HT-29 (cell line): ENCODE measurements at places on chromosomes 1 and 21. TPM values are rescaled to one million over a fixed set of nuclear protein-coding genes. Genes with fewer than 3 reads are reported as not detected.

- DNase-seq: no peak
Measured at GRCh38 chr1:213519098-213519497, 468.1 kb downstream of the RPS6KC1 start.

DNA sequence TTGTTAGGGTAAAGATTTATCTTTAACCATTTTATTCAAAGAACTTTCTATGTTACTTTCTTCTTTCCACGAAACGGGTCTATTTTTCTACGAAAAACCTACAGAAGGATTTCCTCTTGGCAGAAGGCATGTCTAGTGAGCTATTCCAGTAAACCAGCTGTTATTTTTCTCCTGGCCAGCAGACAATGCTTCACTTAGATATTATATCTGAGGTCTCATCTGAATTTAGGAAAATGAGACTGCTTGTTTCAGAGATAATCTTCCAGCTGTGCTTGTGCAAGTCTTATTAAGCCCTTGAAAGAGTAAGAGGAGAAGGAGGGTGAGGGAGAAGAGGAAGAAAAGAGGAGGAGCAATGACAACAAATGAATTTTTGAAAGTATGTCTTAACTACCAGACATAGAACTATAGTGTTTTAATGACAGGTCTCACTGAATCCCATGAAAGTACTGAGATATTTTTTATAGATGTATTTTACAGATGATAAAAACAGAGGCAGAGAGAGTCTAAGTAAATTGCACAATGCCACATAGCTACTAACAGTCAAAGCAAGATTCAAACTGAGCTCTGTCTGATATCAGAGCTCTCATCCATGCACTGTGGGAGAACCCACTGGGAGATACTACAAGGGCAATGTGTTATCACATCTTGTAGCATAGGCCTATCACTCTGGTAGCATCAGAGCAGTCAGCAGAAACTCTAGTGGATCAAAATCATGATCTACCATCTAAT is 54.6 kb upstream of the SAMSN1 start:
- DNase-seq: no peak

- no peak for DNase-seq
Measured at GRCh38 chr1:55741516-55741915, 526.4 kb upstream of the USP24 start.

DNA sequence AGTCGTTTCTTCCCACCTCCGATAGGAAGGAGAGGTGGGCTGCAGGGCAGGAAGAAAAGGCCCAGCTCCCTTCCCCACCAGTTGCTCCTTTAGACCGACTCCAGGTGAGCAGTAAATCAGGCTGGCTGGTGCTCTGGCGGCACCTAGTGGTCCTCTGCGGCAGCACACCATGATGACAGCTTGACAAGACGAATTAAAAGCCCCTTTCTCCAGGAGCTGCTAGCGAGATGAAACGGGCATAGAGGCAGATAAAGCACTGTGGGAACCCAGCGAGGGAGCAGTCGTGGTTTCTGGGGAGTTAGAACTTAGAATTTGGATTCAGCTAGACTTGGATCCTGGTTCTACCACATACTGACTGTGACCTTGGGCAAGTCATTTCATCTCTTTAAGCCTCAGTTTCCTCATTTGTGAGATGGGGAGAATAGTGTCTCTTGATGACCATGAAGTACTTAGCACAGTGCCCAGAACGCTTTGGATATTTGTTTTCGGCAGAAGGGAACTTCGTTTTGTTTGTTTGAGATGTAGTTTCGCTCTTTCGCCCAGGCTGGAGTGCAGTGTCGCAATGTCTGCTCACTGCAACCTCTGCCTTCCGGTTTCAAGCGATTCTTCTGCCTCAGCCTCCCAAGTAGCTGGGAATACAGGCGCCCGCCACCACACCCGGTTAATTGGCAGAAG is 21.8 kb upstream of the COL9A2 start:
- peak; percentile 94 for DNase-seq

- DNase-seq: no peak
Measured at GRCh38 chr1:51956528-51957509, 33.7 kb downstream of the RAB3B start.

- DNase-seq: no peak
Measured at GRCh38 chr1:42735056-42735455, 5.0 kb downstream of the CLDN19 start.

- DNase-seq: no peak
Measured at GRCh38 chr1:117605164-117605773, 579 bp upstream of the TENT5C start.

DNA sequence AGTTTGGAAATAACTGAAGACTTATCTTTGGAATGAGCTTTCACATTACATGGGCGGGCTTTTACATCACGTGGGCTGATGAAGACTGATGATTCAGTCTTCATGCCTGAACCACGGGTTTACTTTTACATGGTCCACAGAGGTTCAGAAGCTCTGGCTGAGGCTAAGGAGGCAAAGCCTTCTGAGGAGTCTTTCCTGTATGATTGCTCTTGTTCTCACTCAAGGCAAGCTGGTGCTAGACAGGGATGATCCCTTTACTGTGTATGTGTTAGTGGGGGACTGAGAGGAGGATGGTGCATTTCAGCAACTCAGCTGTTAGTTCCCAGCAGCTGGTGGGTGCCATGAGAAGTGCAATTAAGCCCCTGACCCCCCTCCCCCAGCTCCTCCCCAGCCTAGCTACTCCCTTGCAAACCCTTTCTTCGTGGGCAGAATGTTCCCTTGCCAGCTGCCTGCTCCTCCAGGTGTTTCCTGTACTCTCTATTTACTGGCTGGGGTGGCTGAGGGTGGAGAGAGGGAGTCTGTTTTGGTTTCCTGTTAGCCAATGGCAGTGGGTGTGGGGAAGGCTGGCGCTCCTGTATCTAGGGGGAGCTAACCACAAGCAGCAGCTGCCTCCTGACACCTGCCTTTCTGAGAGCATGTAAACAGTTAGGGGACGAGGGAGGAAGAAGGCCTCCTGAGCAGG is 15.4 kb downstream of the BTG2 start:
- peak; percentile 75 for DNase-seq

DNA sequence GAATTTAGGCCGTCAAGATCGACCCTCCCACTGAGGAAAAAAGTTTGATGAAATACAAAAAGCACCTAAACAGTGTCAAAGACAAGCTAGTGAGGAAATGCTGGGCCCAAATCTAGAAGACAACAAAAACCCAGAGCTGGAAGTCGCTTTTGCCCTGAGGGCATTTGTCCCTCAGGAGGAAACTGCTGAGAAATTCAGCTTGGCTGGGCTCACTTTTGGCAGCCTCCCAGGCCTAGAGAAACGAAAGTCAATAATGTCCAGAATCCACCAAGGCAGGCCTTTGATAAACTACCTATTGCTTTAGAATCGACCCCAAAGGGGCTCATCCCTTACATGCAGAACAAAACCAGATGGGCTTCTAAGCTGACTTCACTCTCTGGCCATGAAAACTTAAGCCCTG is 38.9 kb downstream of the SYT2 start:
- DNase-seq: no peak

GRCh38 chr1:119988306-119989062 is 81.0 kb downstream of the NOTCH2 start:
- DNase-seq: no peak

DNA sequence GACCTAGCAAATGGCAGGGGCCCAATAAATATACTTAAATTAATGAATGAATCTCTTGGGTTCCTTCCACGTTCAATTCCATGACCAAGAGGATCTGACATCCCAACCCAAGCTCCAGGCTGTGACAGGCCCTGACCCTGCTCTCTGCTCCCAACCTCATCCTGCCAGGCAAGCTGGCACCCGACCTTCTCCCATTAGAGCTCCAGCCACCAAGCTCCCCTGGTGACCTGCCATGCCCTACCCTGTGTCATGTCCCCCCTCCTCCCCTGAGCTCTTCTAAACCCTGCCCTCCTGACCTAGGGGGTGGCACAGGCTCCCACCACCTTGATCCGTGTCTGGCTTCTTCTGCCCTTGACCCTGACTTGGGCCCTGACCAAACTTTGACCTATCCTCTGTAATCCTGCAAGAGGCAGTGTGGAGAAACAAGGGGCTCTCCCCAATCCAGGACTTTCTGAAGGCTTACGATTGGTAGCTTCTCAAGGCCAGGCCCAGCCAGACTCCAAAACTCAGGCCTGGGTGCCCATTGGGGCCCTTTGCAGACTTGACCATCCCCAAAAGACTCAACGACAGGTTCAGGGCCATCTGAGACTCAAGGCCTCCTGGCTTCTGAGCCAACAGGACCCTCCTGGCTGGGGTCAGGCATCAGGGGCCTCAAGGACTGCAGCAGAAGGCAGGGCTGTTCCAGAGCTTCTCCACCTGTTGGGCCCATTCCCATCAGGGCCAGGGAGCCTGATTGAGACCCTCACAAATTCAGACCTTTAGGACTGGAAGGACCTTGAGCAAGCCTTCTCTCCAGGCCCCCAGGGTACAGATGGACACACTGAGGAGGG is 249.0 kb downstream of the PTPRU start:
- DNase-seq: no peak

DNA sequence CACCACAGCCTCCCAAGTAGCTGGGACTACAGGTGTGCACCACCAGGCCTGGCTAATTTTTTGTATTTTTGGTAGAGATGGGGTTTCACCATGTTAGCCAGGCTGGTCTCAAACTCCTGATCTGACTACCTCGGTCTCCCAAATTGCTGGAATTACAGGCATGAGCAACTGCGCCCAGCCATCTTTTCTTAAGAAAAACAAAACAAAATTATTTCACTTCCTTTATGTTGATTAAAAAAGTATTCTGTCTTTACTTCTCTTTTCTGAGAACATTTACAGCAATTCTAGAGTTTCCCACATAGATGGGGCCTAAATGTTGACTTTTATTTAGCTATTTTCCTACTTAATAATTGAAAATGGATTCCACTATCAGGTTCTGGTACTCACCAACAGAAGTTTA is 17.3 kb upstream of the TMEM183A start:
- DNase-seq: no peak

- DNase-seq: no peak
Measured at GRCh38 chr1:19564366-19564765, 79.0 kb upstream of the CAPZB start.

DNA sequence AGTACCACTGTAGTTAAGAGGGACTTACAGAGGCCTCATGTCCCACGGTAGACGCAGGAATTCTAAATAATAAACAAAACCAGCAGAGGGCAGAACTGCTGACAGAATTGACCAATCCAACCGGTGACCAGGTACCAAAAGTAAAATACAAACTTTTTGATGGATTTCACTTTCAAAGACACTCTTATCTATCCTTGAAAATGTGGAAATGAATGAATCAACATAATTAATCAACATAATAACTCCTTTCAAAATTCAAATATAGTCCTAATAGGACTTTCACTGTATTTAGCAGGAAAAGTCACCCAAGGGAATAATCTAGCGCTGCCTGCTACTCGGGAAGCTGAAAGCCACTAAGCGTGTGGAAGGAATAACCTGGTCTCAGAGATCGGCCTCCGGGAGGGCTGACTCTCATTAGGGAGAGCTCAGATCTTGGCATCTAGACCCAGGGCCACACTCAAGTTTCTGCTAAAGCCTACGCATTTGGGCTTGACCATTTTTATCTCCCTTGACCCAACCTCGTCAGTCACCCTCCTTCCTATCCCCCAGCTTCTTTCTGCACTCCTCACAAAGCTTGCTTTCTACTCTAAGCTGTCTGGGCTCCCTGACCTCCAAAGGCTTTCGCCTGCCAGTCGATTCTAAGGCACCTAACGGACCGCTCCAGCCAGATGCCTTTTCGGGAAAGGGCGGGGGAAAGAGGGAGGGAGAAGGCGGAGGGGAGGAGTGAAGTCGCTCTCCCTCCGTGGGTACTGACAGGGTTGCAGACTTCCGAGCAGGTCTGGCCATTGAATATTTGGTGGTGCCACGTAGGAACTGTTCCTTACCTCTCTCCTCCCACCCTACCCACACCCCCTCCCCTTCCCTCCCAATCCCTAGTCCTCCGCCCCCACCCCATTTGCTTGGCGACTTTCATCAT is 1.6 kb downstream of the COL11A1 start:
- DNase-seq: peak; percentile 54

GRCh38 chr1:198909973-198910372 is 271.1 kb downstream of the PTPRC start:
- DNase-seq: no peak

DNA sequence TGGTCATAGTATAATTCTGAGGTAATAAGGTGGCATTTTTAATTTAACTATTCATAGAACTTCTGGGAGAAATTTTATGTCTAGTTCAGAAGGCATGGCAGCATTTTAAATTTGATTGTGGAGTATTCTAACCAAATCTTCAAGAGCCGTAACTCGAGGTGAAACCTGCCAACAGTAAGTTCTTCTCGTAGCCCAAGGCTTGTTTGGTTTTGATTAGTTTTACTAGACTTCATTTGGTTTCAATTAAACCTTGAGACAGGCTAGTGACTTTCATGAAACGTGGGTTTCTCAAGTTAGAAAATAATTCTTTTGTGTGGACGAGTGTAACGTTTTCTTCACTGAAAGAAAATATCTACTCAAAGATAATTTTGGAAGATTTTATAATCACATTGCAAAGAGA is 395.5 kb downstream of the USP25 start:
- DNase-seq: no peak

ATP1A4 gene
- not detected in 2 replicates for total RNA-seq

CFHR1 gene
- not detected in 2 replicates for total RNA-seq

C8B gene
- total RNA-seq: not detected in 2 replicates

HSF2BP gene
- total RNA-seq: 0.13 and 0.56 TPM in 2 replicates

SSX2IP gene
- 4.4 and 6.1 TPM in 2 replicates for total RNA-seq
